CD4-positive, alpha-beta T cell (primary cell): ENCODE measurements at places on chromosomes 12 and 14.

- peak; percentile 79 for DNase-seq
- H3K4me1 ChIP-seq = peaks cover 47% of the 10 kb centered on the region
- H3K36me3 ChIP-seq = peaks cover 3% of the 10 kb centered on the region
Measured at GRCh38 chr12:57846577-57847319, at the start of gene CTDSP2. Gene CTDSP2, minus strand, starts transcription at chr12:57846729. Its CDS starts 294 bp downstream, at chr12:57846435.

- H3K4me1 ChIP-seq = no peaks in the 10 kb centered on the region
- no peaks in the 10 kb centered on the region for H3K36me3 ChIP-seq
- H3K27me3 ChIP-seq = no peaks in the 10 kb centered on the region
- no peak overlapping the region for H3K27ac ChIP-seq
- DNase-seq = no peak
- no peak overlapping the region for H3K4me3 ChIP-seq
Measured at GRCh38 chr12:129258781-129259318, 405.6 kb downstream of the GLT1D1 start.

GRCh38 chr12:43988838-43989560, 153.1 kb downstream of the TMEM117 start:
- H3K27ac ChIP-seq = no peak overlapping the region
- H3K36me3 ChIP-seq = no peaks in the 10 kb centered on the region
- DNase-seq = no peak
- H3K27me3 ChIP-seq = no peaks in the 10 kb centered on the region
- no peak overlapping the region for H3K4me3 ChIP-seq

DNA sequence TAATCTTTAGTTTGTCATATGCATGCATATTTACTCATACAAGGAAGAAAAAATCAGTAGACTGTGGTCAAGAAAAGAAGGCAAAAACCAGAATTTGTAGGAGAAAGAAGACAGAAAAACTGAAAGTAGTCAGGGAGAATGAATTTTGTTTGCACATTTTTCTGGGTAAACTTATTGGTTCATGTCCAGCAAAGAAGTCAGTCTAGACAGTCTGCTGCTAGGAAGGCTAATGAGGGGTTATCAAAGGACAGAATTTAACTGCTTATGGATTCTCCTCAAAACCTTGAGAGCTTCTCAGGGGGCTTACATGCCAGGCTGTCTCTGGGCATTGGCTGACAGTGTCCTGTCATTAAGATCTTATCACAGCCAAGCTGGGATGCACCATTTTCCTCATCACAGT, 293.9 kb downstream of the RPAP3 start:
- no peak for DNase-seq
- no peaks in the 10 kb centered on the region for H3K27me3 ChIP-seq
- H3K27ac ChIP-seq = no peak overlapping the region
- H3K36me3 ChIP-seq = no peaks in the 10 kb centered on the region
- peaks cover 36% of the 10 kb centered on the region for H3K4me1 ChIP-seq
- H3K4me3 ChIP-seq = no peak overlapping the region
